Right renal cortex interstitium (tissue), 3 donors: ENCODE measurements at places on chromosomes 3 and 15.

DNA sequence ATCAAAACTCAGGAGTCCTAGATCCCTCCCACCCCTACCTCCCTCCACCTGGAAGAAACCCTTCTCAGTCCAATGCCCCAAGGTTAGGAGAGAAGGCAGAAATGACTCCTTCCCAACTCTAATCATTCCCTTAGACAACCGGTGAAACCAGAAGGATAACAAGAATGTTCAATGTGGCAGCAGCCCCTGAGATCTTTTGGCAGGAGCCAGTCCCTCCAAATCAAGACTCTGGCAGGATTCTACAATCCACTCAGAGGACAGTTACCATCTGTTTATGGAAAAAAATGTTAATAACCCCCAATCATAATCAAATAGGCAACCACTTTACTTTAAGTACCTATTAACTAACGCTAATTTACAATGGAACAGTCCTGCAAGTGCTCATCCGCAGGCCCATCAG, 136.5 kb downstream of the NTRK3 start:
- no peak for DNase-seq

DNA sequence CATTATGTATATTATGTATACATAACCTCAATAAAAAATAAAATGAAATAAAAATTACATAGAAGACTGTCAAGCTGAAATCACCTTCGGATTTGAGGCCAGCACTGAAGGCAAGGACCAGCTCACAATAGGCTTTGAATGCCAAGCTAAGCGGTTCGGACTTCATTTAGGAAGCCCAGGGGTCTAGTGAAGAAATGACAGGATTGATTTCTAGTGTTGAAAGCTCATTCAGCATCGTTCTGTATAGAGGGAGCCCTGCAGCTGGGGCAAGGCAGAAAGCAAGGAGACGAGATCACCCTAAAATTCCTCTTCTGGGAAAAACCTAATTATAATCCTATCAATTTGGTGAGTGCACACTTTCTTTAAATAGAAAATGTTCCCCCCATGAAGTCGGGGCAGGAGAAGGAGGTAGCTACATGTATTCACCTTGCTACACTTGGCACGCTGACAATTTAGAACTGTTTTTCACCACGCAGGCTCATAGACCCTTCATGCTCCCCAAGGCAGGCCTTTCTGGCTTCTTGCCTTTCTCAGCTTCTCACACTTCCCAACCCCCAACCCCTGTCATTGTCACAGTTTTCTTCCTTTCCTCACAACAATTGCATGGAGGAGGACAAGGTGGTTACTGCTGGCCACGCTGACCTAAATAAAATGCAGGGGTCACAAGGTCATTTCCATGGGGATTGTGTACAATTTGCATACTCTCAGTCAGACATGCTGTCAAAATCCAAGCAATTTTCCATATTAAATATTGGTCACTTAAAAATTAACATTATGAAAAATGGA, 44.4 kb upstream of the SSR3 start:
- no peak for DNase-seq

GRCh38 chr3:87792534-87793336, 266.1 kb downstream of the CGGBP1 start:
- DNase-seq: no peak

DNA sequence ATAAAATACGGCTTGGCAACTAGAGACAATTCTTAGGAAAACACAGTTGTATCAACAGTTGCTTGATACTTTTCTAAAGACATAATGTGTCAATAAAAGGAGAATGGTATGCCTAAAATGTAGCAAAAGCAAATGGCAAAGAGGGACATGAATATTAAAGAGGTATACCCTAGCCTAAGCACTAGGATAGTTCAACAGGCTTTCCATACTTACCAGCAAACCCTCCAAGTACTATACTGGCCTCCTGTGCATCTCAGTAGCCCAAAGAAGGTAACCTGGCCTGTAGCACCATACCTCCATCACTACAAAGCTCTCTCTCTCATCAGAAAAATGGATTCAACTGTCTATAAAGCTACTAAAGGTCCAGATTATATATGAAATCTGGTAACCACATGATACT, 7.5 kb downstream of the SETD2 start:
- DNase-seq: no peak

- DNase-seq: no peak
These were observed 64.0 kb downstream of the GLB1 start for GRCh38 chr3:33032938-33033337.

DNA sequence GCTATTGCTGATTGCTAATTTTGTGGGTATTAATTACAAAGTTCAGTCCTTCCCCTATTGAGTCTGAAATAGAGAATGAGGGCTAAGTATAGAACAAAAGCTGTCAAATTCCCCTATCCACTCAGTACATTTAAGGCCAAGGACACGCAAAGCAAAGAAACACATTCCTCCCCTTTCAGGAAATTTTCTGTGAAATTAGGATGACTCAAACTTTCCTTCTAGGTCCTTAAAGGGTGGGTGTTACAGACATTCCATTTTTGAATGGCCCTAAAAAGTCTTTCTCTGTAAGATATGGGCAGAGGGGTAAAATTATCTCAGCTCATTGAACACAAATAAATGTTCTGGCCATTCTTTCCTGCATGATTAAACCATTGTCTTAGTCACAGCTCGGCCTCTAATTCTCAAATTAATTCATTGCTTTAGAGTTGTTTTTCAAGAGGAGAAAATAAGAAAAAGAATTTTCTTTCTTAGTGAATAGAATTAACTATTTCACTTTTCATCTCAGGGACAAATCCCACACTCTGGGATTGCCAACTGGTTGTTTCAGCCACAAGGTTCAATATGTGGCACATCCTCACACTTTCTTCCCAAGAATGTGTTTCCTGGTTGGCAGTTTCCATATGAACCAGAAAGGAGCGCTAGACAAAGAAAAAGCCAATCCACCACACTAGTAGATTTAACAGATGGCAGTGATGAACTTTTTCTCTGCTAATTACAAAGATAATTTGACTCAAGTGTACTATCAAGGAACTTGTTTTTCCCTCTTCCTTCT, 424.1 kb downstream of the ZNF385D start:
- no peak for DNase-seq

GRCh38 chr15:58498821-58499580, 67.2 kb downstream of the LIPC start:
- DNase-seq: no peak

DNA sequence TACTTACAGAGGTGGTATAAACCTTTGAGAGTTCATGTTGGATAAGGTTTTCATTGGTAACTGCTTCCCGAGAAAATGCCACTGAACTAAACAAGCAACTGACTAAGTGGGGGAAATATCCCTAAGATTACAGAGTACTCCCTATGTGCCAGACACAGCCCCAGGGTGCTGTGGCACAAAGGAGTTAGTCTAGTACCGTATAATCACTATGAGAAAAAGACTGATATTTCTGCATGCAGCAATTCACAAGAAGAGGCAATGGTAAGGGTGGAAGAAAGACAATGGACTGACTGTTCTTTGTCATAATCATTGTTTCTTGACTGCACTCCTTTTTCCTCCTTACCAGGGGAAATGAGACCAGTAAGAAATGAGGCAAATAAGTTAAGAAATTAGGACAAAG, 20.0 kb upstream of the SLC25A26 start:
- no peak for DNase-seq

GRCh38 chr3:175270198-175270837, 411.2 kb downstream of the NAALADL2 start:
- DNase-seq: no peak
